ENCODE measurements at places on chromosomes 11 and 22.
A peak's percentile ranks its signal among the peaks of the same experiment; 100 is the strongest.

- DNase-seq: no peak
Observed at GRCh38 chr11:94401773-94402265, 600 bp upstream of the GPR83 start.

GRCh38 chr11:44559207-44559939, 6.1 kb upstream of the CD82 start:
- DNase-seq: no peak

GRCh38 chr11:6621711-6622211, 2.5 kb upstream of the TPP1 start:
- no peak for DNase-seq

GRCh38 chr11:74179234-74180052, 8.4 kb downstream of the PPME1 start:
- no peak for DNase-seq

- no peak for DNase-seq
Observed at GRCh38 chr22:39612811-39613548, 42.4 kb downstream of the CACNA1I start.

DNA sequence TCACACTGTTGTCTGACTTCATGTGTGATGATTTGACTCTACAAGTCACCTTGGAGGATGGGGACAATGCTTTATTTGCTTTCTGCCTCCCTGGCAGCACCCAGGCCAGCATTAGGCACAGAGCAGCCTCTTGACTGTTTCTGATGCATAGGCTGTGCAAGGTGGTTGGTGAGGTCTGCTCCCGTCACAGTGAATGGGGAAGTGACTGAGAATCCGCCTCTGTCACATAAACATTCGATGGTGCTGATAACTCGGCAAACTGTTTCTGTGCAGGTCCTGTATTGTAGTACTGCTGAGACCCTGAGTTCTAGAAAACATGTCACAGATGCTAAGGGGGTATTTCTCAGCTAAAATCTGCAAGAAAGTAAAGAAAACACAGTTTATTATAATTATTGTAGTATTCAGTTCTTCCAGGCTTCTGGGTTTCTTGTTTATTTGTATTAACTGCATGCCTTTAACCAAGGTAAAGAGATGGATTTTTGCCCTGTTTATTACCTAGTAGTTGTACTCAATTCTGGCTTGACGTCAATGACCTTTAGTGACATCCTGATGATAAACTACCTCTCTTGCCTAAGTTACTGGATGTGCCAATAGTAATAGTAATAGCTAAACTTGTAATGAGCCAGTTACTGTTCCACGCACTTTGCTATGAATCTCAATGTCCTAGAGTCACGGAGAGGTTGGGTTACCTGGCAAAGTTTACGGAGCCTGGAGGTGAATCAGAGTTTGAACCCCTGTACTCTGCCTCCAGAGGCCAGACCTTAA, 24.8 kb upstream of the RCN1 start:
- no peak for DNase-seq

DNA sequence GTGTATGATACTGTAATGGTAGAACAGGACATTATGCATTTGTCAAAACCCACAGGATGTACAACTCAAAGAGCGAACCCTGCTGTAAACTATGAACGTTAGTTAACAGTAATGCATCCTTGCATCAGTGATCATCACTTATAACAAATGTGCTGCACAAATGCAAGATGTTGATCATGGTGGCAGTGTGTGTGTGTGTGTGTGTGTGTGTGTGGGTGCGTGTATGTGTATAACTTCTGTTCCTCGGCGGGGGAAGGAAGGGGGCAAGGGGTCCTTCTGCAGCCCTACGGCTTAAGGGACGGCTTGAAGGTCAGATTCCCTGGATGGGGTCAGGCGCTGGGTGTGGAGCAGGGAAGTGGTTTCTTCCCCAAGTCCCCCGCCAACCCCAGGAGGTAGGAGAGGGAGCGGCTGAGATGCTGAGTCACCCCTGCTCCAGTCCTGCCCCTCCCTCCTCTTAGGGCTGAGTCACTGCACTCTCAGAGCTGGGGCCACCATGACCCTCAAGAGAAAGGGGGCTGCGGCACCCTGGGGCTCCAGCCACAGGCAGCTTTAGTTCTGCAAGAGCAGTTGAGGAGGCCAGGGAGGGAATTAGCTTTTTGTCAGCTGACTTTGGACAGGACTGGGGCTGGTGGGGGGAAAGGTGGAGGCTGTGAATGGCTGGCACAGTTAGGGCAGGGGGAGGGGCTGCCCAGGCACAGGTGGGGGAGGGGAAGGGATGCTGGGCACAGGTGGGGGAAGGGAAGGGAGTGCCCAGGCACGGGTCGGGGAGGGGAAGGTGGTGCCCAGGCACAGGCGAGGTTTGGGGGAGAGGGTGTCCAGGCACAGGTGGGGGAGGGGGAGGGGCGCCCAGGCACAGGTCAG, 8.8 kb upstream of the CTSD start:
- no peak for DNase-seq

DNA sequence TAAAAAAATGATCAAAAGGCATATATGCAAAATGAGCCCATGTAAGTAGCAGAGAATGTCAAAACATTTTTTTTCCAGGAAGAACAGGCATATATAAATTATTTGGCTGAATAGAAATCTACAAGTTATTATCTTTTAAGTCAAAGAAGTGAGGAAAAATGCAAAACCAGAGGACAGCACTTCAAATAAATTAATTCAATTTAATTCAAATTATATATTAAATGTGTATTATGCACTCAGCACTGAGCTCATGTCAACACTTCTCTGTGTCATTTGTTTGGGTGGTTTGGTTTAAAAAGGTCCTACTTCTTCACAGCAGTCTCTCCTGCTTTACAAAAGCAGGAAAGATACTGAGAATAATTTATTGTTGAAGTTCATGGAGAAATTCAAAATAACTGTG, 41.9 kb upstream of the PDGFD start:
- DNase-seq: no peak

- DNase-seq: no peak
Observed at GRCh38 chr22:29747832-29748231, 19.0 kb downstream of the ZMAT5 start.

GRCh38 chr11:69131644-69132300, 24.0 kb upstream of the SMIM38 start:
- DNase-seq: peak; percentile 85

DNA sequence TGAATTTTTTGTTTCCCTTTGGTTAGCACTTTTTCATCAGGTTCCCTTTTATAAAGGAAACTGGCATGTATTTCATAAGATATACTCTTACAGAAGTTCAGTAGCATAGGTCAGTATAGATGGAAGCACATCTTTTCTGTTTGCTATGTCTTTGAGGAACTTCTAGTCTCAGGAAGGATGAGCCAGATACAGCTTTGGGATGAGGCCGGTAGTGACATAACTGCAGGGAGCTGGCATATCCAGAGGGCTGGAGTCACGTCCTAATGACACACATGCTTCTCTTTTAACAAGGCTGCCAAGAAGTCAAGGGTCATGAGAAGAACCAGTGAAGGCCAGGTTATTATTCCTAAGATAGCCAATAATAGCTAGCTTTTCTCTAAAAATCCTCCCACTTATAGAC, 33.3 kb upstream of the ADSL start:
- DNase-seq: no peak

DNA sequence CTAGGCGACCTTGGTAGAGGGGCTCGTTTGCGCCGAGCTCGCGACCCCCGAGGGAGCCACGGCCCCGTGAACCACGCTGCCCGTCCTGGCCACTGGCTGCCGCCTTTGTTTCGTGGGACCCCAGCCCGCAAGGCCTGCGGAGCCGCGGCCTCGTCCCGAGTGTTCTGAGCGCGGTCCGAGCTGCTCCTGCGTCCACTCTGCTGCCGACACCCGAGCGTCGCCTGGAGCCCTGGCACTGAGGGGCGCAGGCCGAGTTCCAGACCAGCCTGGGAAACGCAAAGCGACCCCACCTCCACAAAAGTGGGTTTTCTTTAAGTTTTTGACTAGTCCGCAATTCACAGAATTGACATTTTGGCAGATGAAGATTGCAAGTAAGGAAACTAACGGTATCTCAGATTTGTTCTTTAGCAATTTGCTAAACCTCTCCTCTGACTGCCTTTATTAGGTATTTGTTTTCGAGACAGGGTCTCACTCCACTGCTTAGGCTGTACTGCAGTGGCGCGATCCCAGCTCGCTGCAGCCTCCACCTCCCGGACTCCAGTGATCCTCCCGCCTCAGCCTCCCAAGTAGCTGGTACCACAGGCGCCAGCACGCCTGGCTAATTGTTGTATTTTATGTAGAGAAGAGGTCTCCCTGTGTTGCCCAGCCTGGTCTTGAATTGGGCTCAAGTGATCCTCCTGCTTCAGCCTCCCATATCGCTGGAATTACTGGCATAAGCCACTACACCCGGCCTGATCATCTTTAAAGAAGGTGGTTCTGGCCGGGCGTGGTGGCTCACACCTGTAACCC, 879 bp upstream of the RNH1 start:
- no peak for DNase-seq

- no peak for DNase-seq
Observed at GRCh38 chr11:46229230-46229629, 48.2 kb upstream of the CREB3L1 start.

DNA sequence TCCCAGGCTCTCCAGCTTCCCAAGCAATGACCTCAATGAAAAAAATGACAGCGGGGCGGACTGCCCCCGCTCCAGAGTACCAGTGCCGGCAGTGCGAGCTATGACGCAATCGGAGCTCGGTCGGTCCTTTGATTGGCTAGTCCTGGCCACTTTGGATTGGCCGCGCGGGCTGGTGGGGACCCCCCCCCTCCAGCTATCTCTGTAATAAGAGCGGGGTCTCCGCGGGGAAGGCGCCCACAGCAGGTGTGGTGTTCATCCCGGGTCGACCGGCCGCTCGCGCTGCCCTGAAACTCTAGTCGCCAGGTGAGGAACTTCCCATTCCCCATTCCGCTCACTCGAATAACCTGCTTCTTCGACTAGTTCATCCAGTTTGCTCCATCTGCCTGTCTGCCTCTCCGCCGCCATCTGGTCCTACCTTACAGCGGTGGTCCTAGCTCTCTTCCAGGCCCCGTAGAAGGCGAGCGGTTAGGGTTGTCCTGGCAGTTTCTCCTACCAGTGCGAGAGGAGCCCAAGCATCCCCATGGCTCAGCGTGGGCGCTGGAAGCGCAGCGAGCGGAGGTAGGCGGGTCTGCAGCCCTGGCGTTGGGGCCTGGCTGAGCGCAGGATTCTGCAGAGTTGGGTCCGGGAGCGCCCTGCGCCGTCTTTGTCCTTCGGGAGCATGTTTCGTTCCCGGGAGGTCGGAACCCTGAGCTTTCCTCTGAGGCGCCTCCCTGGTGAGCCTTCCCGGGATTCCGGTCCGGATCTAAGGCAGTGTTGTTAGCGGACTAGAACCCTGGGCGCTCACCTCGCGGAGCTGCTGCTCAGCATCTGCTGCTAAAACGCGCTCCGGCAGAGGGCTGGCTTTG, at the start of gene CALCB:
CALCB (plus strand) TSS at position 233 of the 845 bp plus-strand sequence. CDS start 1,126 bp downstream, outside the sequence.
- peak; percentile 12 for DNase-seq

GRCh38 chr22:22907551-22908494, 20.2 kb downstream of the IGLL5 start:
- no peak for DNase-seq

- no peak for DNase-seq
Observed at GRCh38 chr11:117575856-117576255, 221.2 kb downstream of the DSCAML1 start.

GRCh38 chr11:107928767-107929507, 689 bp downstream of the RAB39A start:
- DNase-seq: peak; percentile 62

- no peak for DNase-seq
Observed at GRCh38 chr11:61555978-61556377, 24.9 kb downstream of the SYT7 start.

DNA sequence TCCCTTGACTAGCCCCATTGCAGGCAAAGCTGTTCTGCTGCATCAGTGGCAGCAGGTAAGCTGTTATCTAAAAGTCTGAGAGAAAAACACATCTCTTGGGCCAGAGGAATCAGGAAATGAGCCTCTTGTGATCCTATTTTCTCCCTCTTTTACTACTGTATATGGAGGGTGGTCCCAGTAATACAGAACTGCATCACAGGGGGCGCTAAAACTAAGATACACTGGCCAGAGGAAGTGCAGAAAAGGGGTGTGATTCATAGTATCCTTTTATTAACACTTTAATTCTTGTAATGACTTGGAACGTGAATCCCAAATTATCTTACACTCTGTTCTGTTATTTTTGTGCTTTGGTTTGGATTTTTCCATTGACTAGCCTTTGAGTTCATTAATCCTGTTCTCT, 8.8 kb upstream of the MED17 start:
- DNase-seq: no peak

GRCh38 chr22:46073683-46074504, 76.4 kb upstream of the PPARA start:
- no peak for DNase-seq

DNA sequence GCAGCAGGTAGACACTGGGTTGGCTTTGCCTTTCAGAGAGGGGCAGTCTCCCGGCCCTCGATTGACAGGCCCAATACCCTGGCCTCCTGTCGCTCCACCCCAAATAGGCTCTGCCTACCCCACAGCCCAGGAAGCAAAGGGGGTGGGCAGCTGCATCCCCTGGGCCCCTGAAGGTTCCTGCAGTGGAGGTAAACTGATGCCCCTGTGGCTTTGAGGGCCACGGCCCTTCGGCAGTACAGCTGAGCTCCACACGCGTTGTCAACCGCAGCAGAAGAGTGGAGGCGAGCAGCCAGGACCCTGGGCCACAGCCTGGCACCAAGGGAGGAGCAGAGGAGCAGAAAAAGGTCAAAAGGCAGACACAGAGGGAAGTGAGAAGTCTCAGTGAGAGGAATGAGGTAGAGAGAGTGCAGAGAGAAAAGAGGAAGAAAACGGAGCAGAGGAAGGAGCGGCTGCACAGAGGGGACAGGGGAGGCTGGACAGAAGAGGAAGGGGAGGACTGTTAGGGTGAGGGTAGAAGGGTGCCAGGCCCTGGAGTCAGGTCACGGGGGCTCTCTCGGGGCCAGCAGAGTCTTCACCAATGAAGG, 64.0 kb downstream of the SLC22A12 start:
- no peak for DNase-seq

DNA sequence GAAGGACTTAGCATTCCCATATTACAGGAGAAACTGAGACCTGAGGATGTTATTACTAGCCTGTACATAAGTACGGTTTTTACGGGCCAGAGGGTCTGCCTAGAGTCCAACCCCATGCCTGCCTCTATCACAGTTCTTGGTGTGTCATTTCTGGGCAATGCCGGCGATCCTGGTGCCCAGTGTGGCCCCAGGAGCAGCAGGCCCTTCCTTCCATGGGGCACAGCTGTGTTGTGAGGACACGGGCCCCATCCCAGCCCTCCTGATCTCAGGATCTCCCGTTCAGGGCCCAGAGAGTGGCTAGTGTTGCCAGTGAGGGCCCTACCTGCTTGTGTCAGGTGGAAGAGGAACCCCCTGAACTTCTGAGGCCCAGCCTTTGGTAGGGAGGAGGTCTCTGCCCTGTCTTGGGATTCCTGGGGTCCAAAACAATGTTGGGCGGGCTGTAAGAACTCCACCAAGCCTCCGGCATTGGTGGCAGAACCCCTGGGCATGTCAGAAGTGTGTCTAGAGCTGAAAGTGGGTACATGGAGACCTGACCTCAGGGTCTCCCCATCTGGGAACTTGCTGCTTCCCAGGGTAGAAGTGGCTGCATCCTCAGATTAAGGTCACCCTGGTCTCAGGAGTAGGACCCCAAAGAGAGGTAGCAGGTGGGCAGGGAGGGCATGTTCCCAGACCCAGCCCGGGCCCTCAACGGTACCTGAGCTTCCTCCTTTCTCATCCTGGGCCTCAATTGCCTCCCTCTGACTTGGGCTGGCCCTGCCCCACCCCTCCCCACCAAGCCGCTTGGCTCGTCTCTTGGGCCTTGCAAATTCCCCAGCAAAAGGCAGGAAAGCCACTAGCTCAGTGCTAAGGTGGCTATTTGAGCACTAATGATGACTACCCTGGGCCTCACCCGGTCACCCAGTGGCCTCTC, 74.6 kb upstream of the KCNQ1OT1 start:
- no peak for DNase-seq

GRCh38 chr11:128457874-128458273, 129.5 kb downstream of the ETS1 start:
- DNase-seq: no peak

GRCh38 chr11:7030836-7031235, 10.6 kb downstream of the NLRP14 start:
- DNase-seq: no peak

Measured in SK-N-DZ (cell line).